ENCODE measurements at places on chromosomes 12 and 14.

DNA sequence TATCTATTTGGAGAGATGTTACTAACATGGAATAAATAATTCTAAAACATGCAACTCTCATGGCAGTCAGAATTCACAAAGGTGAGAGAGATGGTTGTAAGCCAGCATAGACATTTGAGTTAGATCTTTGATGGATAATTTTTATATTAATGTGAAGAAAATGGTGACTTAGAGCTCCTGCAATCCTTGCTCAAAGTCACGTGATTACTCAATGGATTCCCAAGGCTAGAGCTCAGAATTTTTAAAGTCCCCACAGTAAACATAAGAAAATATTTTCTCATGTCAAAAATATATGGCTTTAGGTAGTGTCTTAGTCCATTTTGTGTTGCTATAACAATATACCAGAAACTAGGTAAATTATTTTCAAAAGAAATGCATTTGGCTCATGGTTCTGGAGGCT, 281.5 kb upstream of the PRKD1 start:
- DNase-seq: no peak

DNA sequence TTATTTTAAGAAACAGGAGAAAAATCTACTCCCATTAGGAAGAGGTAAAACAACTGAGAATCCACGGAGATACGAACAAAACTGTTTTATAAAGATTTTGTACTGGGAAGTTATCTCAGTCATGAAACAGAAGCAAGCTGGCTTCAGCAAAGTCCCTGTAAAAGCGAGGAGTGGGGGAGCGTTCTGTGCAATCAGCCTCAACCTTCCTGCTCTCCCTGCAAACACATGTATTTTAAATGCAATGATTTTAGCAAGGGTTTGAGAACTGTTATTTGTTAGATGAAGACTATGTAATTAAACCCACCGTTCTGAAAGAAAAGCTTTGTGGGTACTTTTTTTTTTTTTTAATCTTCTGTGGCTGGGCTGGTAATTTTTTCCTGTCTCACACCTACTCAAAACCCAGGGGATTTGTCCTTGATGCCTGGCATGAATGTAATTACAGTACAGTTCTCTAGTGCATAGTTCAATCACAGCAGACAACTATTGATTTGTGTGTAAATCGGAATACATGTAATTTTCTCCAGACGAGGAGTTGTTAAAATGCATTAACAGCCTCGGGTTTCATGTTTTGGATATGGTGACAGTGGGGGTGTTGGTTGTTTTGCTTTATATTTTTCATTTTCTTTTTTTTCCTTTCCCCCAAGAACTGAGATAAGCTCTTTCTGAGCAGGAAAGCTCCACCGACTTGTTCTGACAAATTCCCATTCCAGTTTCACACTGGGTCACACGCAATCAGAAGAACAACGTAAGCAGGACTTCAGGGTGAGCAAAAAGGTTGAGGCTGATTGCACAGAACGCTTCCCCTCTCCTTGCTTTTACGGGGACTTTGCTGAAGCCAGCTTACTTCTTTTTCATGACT, 153.6 kb downstream of the PHLDA1 start:
- no peak for DNase-seq

DNA sequence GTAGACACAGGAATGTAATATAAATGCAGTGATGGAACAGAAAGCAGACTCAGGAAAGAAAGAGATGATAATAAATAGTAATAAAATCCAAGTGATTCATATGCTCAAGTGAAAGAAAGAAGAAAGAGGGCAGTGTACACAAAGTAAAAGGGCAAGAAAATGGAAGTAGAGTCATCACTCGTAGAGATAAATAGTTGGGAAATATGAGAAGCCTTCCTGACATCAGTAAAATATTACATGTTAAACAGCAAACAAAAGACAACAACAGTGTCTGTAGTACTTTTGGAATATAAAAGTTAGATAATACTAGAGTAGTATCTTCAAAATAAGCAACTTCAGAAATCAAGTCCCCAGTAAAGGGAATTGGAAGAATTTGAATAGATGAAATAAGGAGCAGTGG, 412.3 kb downstream of the RAD51B start:
- no peak for DNase-seq

- DNase-seq: no peak
Measured at GRCh38 chr12:29818916-29819623, 35.3 kb upstream of the TMTC1 start.

DNA sequence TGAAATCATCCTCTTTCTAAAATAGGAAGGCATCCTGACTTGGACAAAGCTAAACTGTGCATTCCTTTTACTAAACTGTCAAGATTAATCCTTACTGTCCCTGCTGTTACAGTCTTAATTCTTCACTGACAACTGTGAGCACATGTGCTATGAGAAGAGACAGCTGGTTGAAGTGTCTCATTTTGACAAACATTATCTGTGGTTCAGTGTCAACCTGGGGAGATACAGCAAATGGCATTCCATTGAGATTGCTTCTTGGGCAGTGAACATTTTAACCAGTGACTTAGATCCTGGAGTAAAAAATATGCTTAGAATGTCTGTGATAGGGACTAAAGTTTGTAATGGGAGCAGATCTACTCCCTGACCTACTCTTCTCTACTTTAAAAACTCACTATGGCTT, 552.6 kb upstream of the ATP2B1 start:
- DNase-seq: no peak

- DNase-seq: no peak
Measured at GRCh38 chr12:132450418-132451171, 39.4 kb upstream of the FBRSL1 start.

- DNase-seq: no peak
Measured at GRCh38 chr12:64526859-64527258, 74.9 kb downstream of the TBK1 start.

DNA sequence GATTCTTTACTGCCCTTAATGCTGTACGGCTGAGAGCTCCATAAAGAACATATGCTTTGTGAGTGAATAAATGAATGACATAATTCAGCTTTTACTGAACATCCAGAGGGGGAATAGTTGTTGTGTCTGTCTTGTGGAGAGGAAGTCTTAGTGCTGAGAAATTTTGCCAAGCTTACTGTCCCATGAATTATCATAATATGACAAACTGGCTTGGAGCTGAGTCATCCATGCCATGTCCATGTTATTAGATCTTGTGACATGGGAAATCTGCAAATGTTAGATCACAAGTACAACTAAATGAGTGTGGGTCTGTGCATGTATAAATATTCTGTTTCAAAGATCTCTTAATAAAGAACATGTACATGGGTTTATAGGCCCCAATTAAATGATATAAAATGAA, 350.4 kb downstream of the BMP4 start:
- no peak for DNase-seq

DNA sequence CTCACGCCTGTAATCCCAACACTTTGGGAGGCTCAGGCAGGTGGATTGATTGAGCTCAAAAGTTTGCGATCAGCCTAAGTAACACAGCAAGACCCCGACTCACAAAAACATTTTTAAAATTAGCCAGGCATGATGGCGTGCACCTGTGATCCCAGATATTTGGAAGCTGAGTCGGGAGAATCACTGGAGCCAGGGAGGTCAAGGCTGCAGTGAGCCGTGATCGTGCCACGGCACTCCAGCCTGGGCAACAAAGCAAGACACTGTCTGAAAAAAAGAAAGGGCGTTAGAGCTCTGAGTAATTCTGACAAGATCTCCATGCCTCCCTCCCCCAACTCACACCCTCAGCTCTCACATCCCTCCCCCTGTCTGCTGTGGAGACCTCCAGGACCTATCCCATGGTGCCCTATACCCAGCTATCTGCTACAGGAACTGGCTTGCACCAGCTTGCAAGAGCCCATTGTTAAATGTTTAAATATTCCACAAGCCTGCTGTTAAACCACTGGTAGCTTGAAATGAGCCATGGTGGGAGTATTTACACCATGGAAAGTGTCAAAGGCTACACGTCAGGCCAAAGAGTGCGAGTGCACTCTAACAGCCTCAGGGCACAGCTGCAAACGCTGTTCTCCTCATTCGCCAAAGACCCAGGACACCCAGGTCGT, 35.1 kb upstream of the PPP2R5C start:
- DNase-seq: no peak

DNA sequence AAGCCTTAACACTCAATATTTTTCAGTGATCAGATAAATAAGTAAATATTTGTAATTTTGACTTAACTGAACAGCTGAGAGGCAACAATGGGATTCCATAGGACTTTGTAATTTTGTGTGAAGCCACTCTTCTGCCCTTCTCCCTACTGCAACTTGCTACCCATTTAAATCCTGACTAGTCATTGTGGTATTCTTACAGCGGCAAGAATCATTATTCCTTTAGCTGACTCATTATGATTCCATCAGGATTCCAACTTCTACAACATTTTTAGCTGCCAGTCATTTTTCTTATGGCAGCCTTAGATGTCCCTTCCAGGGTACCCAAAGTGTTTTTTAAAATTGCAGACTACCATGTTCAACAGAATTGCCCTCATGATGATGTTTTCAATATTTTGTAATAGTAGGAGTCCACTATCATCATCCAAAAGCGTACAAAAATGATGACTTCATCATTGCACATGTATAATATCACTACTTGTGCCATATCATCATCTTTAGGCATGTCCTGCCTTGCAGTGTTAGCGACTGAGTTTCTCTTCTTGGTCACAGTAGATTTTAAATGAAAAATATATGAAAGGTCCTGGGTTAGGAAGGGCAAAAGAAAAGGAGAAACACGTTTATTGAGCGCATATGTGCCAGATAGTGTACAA, 5.1 kb upstream of the MAGOHB start:
- no peak for DNase-seq

- no peak for DNase-seq
Measured at GRCh38 chr12:101747697-101748096, 8.4 kb upstream of the SYCP3 start.

GRCh38 chr14:73751157-73751691, 37.0 kb upstream of the PNMA1 start:
- DNase-seq: no peak

- no peak for DNase-seq
Measured at GRCh38 chr14:53458368-53458814, 305.3 kb upstream of the DDHD1 start.

- no peak for DNase-seq
Measured at GRCh38 chr14:58098507-58098906, 53.5 kb downstream of the ARMH4 start.

DNA sequence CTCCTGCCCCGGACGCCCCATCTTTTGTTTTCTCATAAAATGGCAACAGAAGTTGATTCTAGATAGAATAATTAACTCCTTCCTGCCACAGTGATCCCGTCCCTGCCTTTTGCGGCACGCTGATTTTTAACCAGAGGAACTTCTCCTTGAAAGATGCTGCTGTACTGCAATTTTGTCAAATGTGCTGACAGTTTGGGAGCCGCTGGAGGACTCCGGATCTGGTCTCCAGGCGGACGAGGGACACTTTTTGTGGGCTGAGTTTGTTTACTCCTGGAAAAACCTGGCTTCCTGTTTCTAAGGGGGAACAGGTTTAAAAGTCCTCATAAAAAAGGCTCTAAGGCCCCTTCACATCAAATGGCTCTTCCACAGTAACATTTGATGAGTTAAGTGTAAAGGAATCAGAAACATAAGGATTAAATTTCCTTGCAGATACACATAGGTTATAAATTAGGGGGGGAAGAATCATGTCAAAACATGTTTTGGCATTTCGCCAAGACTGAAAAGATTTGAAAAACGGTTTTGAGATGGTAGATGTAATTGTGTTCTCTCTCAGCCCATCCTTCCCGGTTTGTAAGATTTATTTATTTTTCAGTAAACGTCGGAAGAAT, 15.5 kb downstream of the FZD10 start:
- DNase-seq: no peak

DNA sequence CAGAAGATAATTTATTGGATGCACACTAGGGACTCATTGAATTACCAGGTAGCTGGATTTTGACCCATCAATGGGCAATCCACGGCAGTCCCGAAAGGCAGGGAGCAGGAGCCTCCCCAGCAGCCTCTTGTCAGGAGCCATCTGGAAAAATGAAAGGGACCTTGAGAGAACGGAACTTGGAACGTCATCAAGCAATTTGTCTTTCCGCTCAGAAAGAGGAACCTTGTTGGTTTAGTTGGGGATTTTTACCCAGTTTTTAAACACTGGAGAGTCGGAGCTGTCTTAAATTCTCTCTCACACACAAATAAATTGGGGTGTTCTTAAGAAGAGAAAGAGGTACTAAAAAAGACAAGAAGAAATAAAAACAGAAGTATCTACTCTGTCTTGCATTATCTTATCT, 1351.7 kb upstream of the TMEM132C start:
- DNase-seq: no peak

GRCh38 chr12:4134448-4135263, 138.9 kb upstream of the CCND2 start:
- DNase-seq: no peak

DNA sequence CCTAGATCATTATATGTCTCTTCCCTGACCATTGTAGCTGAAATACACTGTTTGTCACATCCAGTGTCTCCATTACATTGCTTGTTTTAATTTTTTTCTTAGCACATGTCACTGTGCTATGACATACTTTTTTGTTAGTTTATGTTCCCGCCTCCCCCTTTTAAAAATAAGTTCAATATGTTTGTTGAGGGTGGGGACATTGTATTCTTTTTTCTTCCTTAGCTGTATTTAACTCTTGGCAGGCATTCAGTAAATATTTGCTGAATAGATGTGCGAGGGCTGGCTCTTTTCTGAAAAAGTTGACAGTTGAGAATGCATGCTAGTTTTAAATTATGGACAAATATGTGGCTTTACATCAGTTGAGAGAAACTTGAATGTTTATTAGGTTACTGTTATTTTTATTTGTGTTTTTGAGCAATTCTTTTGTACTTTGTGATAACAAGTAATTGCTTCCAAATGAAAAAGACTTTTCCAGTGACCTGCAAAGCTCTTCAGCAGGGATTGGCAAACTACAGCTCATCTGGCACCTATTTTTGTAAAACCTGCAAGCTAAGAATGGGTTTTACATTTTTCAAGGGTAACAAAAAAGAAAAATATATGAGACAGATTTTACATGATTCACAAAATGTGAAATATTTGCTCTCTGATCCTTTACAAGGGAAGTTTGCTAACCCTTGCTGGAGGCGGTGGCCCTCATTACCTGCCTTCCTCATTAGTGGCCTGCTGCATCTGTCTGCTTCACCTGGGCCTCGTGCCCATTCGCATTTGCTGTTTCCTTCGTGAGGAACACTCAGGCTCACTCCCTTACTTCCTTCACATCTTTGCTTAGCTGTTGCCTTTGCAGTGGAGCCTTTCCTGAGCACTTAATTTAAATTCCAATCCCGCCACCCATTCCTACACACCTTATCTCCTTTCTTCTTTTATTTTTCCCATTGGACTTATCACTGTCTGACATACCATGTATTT, 229.4 kb downstream of the ERC1 start:
- no peak for DNase-seq

- DNase-seq: no peak
Measured at GRCh38 chr12:103573185-103573584, 13.9 kb upstream of the STAB2 start.

Data from HuH-7 (cell line).